8988T (cell line): ENCODE measurements at places on chromosomes 6 and 20.

DNA sequence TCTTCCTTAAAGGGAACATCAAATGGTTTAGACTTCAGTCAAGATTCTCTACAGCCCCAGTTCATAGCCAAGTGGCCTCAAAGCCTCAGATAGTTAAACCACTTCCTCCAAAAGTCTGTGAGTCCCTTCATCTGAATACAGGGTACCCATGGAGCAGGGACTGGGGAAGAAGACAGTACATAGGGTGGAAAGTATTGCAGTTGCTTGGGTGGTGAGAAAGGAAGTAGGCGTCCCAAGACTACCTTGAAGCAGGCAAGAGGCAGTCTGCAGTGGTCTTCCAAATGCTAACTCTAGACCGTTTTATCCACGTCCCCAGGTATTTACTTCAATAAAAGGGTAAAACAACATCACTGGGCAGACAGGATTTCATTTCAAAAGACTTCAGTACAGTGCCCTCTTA lies 2.0 kb downstream of the FYN start:
- no peak for DNase-seq

- DNase-seq, result no peak
Observed at GRCh38 chr20:63000958-63001357, 5.8 kb downstream of the BHLHE23 start.

GRCh38 chr20:59483481-59483880 lies 120.9 kb upstream of the PHACTR3 start:
- no peak for DNase-seq

DNA sequence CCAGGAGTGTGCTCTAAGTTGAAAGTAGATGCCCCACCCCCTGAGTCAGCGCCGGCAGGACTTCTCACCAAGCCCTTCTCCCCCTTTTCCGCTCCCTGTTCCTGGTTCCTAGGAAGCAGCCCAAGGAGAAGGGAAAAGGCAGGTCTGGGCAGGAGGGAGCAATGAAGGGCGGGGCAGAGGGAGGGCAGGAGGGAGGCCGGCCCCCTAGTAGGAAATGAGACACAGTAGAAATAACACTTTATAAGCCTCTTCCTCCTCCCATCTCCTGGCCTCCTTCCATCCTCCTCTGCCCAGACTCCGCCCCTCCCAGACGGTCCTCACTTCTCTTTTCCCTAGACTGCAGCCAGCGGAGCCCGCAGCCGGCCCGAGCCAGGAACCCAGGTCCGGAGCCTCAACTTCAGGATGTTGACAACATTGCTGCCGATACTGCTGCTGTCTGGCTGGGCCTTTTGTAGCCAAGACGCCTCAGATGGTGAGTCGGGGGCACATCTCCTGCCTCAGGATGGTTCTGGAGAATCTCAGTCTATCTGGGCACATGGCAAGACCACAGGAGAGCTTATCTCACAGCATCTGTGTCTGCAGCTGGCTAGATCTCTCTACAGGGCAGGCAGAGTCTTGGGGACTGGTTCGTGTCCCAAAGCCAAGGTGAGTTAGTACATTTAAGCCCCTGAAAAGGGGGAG lies at the start of gene PROCR:
TSS of gene PROCR (plus strand) at position 320 of the 681 bp plus-strand sequence. CDS start at position 403, 83 bp downstream.
- peak; percentile 81 for DNase-seq

GRCh38 chr6:33630014-33630413 lies 8.9 kb downstream of the ITPR3 start:
- no peak for DNase-seq

DNA sequence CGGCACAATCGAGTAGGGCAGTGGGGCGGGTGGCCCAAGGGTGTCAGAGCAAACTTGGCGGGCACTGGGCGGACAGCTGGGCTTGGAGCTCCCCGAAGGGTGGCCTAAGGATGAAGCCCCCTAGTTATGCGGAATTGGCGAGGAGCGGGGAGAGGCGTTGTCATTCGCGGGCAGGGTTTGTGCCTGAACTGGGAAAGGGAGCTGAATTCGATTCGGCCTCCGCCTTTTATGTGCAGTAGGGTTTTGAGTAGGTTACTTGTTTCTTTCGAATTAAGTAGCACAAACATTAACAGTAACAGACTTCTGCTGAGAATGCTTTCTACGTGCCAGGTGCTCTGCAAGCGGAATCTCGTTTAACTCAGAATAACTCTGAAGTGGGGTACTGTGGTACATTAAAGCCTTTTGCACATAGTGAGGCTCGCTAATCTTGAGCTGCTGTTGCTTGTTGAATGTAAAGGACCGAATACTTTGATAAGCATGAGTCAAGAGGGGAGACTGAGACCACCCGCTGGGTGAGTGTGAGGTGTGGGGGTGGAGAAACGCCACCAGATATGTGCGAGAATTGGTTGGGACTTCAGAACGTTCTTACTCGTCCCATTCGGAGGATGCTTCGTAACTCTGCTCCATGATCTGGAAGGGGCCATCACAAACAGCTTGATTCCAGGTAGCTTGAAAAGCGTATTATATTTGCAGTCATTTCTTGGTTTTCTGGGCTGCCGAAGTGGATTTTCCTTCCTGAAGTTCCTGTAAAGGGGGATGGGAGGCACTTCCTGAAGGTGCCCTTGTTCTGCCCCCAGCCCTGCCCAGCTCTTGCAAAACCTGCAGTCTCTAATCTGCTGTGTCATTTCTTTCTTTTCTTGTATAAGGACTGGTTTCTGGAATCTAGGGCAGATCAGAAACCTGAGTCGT lies 833 bp downstream of the RAB5IF start:
- no peak for DNase-seq

DNA sequence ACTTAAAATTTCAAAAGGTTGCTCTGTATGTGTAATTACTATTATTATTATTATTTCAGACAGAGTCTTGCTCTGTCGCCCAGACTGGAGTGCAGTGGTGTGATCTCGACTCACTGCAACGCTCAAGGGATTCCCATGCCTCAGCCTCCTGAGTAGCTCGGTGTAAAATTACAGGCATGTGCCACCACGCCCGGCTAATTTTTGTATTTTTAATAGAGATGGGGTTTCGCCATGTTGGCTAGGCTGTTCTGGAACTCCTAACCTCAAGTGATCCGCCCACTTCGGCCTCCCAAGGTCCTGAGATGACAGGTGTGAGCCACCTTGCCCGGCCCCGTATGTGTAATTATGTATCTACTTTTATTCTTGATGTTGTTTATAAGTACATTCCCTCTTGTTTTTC lies 65.3 kb upstream of the ZNF217 start:
- no peak for DNase-seq

DNA sequence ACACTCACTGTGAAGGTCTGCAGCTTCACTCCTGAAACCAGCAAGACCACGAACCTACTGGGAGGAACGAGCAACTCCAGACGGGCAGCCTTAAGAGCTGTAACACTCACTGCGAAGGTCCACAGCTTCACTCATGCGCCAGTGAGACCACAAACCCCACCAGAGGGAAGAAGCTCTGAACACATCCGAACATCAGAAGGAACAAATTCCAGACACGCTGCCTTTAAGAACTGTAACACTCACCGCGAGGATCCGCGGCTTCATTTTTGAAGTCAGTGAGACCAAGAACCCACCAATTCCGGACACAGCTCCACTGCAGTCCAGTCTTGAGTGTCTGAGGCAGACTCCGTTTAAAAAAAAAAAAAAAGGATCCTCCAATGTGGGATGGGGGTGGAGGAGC lies 60.4 kb upstream of the ERVFRD-1 start:
- DNase-seq, result no peak

DNA sequence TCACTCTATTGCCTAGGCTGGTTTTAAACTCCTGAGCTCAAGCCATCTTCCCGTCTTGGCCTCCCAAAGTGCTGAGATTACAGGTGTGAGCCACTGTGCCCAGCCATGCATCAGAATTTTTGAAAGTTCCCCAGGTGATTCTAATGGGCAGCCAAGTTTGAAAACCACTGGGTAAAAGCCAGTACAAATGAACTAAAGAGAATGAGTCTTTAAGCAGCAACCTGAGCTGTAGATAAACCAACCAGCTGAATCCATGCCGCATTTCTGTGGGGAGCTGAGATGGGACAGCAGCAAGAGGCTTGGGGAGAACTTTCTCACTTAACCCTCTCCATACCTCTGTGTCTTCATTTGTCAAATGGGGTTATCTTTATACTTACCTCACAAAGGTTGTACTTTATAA lies 67.5 kb downstream of the VEGFA start:
- DNase-seq, result no peak

DNA sequence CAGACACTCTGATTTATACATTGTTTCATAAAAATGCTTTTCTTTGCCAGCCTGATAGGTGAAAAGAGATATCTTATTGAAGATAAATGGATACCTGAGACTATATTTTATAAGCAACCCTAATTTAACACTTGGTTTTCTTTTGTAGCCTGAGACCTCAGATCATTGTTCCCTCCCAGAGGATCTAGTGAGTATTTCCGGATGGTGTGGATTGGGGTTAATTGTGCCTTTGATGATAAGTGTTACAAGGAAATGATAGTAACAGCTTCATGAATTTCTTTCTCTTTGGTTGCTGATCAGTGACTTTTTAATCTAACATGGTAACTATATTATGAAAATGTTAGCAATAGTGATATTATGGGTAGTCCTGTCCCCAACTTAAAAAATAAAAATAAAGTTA lies 30.4 kb downstream of the KDM1B start:
- no peak for DNase-seq

DNA sequence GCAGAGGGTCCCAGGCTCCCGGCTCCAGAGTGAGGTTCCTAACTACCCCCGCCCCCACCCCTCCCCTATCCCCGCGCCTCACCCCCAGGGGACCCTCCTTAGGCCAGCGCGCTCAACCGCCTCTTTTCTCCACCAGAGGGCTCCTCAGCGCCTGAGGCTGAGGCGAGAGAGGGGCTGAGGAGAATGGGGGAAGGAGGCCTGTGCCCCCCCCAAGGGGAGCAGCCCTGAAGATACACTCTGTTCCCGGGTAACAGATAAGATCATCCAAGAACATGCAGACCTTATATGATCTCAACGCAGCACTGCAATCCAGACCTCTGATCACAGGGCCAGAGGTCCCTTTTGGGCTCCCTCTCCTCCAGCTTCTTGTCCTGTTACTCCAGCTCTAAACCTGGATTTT lies 43.3 kb upstream of the MRPS10 start:
- DNase-seq, result peak; percentile 81

GRCh38 chr20:61684583-61685235 lies 381.0 kb downstream of the TAF4 start:
- DNase-seq, result no peak

GRCh38 chr6:101393829-101394251 lies 332 bp downstream of the GRIK2 start:
- DNase-seq, result no peak

GRCh38 chr6:26296857-26297648 lies 67.9 kb upstream of the BTN3A2 start:
- no peak for DNase-seq

DNA sequence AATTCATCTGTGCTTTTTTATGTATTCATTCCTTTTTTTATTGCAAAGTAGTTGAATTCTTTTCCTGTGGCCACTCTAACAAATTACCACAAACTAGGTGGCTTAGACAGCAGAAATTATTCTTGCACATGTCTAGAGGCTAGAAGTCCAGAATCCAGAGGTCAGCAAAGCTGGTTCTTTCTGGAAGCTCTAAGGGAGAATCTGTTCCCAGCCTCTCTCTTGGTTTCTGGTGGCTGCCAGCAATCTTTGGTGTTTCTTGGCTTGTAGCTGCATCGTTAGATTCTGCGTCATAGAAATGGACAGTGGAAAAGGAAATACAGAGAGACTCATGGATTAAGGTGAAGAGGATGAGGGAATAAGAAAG lies 39.3 kb downstream of the GSTA2 start:
- no peak for DNase-seq

DNA sequence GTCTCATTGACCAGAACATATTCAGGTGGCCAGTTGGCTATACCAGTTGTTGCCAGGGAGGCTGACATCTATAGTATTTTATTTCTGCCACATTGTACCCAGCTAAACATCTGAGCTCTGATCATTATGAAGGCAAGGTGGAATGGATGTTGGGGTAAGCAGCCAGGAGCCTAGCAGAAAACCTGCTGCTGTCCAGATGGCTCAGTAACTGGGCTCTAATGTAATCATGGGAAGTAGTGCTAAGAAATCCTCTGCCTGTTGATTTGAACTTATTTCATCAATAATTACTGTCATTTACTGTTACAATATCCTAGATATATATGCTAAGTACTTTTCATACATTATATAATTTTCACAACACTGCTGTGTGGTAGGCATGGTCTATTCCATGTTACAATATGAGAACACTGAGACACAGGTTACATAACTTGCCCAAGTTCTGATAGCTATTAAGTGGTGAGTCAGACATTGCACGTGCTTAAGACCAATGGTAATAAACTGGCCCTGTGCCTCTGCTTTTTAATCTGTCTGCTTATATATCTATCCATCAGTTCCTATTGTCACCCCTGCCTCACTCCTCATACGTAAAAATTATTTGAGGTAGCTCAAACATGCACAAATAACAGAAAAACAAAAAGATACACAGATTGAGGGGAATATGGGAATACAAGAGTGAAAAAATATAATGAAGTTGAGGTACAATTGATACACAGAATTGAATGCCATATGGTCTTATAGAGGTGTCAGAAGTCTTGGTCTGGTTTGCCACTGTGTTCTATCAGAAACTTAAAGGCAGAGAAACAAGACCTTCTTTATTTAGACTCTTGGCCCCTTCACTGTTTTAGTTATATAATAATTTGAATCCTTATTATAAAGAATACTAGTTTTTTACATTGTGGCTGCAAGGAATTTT lies 25.2 kb downstream of the TBPL1 start:
- DNase-seq, result no peak

- DNase-seq, result no peak
Observed at GRCh38 chr6:139442188-139442671, 67.8 kb upstream of the CITED2 start.

- no peak for DNase-seq
Observed at GRCh38 chr20:38278763-38279162, 18.2 kb upstream of the KIAA1755 start.

- no peak for DNase-seq
Observed at GRCh38 chr6:88301888-88302768, 136.0 kb upstream of the CNR1 start.
